Lung (tissue), 17 donors: ENCODE measurements at places on chromosomes 7 and 10. TPM values are rescaled to one million over a fixed set of nuclear protein-coding genes. Genes with fewer than 3 reads are reported as not detected.
A peak's percentile ranks its signal among the peaks of the same experiment; 100 is the strongest.

NKX2-3 gene
- not detected for total RNA-seq

SDK1 gene
- total RNA-seq, result 21.0 TPM

ABCB4 gene
- total RNA-seq, result 0.25 TPM

CPN1 gene
- not detected for total RNA-seq

CELF2 gene
- 115 TPM for total RNA-seq

LRRD1 gene
- total RNA-seq, result 0.06 TPM

ZNF398 gene
- 12.7 TPM for total RNA-seq

GBX1 gene
- not detected for total RNA-seq

MYPN gene
- total RNA-seq, result 0.28 TPM

THSD7A gene
- 12.1 TPM for total RNA-seq

PON1 gene
- total RNA-seq, result 0.98 TPM

PTN gene
- total RNA-seq, result 43.1 TPM

SPOCK2 gene
- 24.1 TPM for total RNA-seq

CACNB2 gene
- 5.1 TPM for total RNA-seq

PRR15 gene
- 0.71 TPM for total RNA-seq

PSD gene
- 4.6 TPM for total RNA-seq

- DNase-seq, result no peak
These were observed 7.9 kb upstream of the FAM170B start for GRCh38 chr10:49141541-49142332.

- DNase-seq, result peak; percentile 91
These were observed 127.4 kb downstream of the UBE2H start for GRCh38 chr7:129825209-129825970.

- DNase-seq, result peak; percentile 51
These were observed 208.7 kb upstream of the PHYHIPL start for GRCh38 chr10:58967551-58968388.

- DNase-seq, result no peak
These were observed 80.0 kb downstream of the ARID5B start for GRCh38 chr10:61981460-61981859.

GRCh38 chr10:13707156-13707881 is 120.6 kb downstream of the PRPF18 start:
- peak; percentile 97 for DNase-seq

- DNase-seq, result no peak
These were observed 174.2 kb downstream of the KMT2E start for GRCh38 chr7:105188201-105188600.

GRCh38 chr10:55191236-55191860 is 390.3 kb upstream of the PCDH15 start:
- DNase-seq, result no peak

DNA sequence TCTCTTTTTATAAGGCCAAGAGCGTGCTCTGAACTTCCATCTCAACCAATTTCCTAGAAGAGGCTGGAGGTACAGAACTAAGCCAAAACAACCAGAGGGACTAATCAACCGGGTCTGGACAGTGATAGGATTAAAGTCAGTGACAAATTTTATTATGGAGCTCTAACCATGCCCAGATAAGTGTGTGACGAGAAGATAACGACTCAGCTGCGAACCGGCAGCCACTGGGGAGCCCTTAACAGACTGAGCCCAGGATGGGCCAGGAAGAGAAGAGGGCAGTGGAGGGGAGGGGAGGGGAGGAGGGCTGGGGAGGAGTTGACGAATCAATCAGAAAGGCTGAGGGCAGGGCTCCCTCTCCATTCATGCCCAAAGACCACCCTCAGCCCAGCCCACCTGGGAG is 119.9 kb downstream of the PLXNA4 start:
- no peak for DNase-seq

- no peak for DNase-seq
These were observed 104.3 kb upstream of the PLXNA4 start for GRCh38 chr7:132680590-132680989.

- peak; percentile 84 for DNase-seq
These were observed 43.9 kb downstream of the DOCK4 start for GRCh38 chr7:112162142-112162766.

GRCh38 chr10:88895250-88895649 is 15.2 kb downstream of the STAMBPL1 start:
- DNase-seq, result no peak

GRCh38 chr10:63114031-63114814 is 18.9 kb upstream of the NRBF2 start:
- peak; percentile 77 for DNase-seq

DNA sequence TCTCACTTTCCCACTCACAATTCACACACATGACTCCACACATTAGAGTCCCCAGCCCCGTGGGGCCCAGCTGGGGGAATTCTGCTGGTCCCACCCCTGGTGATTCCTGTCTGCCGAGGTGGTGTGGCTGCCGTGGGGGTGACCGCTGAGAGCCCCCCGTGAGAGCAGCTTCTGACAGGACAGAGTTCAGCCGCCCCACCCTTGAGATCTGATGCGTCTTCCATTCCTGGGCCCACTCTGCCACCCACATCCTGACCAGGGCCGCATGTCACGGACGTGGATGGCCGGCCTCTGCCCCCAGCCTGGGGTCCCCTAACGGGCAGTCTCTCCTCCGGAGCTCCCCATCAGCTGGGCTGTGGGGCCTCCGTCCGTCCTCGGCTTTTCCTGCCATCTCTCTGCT is 240.1 kb upstream of the PITRM1 start:
- DNase-seq, result no peak

GRCh38 chr7:8022628-8023027 is 54.0 kb downstream of the GLCCI1 start:
- DNase-seq, result no peak

- peak; percentile 42 for DNase-seq
These were observed 144.5 kb downstream of the RNF216 start for GRCh38 chr7:5636914-5637313.

DNA sequence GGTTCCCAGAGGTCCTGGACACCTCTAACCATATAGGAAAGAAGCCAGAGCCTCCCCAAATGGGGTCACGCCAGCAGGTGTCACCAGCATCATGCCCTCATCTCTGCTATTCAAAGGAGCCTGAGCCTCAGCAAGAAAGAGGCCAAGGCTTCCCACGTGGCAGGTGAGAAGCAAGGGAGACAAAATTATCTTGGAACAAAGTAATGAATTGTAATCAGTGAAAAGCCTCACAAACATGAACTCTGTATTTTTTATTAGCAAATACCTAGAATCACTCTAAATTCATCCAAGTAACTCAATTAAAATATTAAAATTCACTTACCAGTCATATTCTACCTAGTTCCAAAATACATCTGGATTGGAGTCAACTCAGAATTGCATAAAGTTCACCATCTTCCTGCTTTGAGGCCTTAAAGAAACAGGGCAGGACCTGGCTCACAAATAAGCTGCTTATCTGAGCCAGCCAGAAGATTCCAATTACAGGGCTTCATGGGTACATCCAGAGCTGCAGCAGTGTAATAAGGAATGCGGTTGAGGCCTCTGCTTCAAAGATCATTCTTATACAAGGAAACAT is 68.7 kb downstream of the SGMS1 start:
- no peak for DNase-seq

DNA sequence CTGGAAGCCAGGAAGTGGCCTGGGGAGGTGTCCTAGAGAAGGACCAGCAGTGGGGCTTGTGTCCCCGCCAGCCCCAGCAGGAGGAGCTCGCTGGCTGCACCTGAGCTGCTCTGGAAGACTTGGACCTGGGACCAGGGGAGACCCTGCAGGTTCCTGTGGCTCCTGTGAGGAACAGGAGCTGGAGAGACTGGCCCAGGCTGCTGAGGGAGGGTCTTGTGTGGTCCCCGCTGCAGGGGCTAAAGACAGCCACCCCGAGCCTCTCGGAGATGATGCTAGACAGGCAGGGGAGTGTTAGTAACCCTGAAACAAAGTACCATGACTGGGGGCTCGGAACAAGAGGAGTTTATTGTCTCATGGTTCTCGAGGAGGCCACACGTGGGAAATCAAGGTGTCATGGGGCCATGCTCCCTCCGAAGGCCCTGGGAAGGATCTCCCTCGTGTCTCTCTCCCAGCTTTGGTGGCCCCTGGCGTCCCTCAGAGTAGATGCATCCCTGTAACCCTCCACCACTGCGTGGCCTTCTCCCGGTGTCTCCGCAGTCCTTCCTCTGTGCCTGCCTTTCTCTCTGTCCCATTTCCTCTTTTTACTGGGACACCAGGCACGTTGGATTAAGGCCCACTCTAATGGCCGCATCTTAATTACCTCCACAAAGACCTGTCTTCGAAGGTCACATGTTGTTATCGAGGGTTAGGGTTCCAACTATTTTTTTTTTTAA is 348.4 kb downstream of the GLRX3 start:
- DNase-seq, result no peak

DNA sequence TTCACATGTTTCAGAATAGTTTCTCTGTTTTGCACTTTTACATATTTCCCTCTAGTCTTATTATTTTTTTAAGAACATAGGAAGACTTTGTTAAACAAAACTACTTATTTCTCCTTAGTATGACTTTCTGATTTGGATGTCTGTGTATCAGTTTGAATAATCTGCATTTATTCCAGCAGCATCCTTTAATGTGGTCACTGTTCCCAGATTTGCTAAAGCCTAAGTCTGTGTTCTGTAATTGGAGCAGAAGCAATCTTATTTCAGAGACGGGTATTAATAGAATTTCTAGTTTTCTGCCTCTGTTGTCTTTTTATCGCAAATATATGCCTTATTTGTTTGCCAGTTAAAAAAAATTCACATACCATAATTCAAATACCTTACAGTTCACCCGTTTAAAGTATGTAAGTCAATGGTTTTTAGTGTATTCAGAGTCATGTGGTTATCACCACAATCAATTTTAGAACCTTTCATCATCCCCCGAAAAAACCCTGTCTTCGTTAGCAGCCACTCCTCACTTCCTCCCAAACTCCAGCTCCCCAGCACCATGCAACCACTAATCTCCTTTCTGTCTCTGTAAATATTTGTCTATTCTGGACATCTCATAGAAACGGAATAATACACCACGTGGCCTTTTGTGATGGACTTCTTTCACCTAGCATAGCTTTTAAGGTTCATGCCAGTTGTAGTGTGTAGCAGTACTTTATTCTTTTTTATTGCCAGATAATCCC is 58.7 kb downstream of the INPP5F start:
- DNase-seq, result no peak

DNA sequence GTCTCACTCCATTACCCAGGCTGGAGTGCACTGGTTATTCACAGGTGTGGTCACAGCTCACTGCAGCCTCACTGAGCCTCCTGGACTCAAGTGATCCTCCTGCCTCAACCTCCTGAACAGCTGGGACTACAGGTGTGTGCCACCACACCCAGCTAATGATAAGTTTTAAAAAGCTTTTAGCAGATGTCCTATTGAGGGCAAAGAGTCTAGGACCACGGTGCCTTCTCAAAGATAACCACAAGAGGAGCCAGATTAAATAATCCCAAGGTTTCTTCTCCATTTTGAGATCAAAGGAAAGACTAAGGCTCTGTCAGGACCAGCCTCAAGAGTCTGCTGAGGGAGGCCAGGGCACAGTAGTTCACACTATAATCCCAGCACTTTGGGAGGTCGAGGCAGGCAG is 4.7 kb downstream of the ATP5MF start:
- no peak for DNase-seq

DNA sequence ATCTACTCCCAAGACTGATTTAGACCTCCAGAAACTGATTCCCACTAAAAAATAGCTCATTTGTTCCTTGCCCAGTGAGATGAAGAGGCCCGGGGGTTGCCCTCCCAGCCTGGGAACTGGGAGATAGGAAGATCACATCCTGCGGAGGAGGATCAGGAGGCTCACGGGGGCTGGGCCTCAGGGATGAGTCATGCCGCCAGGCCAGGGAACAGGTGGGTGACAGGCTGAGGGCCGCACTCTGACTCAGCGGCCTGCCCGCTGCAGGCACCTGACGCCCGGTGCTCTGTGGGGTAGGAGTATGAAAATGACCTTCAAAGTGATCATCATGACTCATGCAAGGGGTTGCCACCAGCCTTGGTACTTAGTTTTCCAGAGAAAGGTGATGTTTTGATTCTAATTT is 104.5 kb upstream of the ZPBP start:
- DNase-seq, result no peak

- no peak for DNase-seq
These were observed 2.0 kb downstream of the MRPL43 start for GRCh38 chr10:100985336-100985735.

- no peak for DNase-seq
These were observed 1065.6 kb downstream of the KCNMA1 start for GRCh38 chr10:76572021-76572420.
